ENCODE measurements at places on chromosomes 2 and 18. TPM values are rescaled to one million over a fixed set of nuclear protein-coding genes. Genes with fewer than 3 reads are reported as not detected.

Gene MYL1
- total RNA-seq, result not detected

DNA sequence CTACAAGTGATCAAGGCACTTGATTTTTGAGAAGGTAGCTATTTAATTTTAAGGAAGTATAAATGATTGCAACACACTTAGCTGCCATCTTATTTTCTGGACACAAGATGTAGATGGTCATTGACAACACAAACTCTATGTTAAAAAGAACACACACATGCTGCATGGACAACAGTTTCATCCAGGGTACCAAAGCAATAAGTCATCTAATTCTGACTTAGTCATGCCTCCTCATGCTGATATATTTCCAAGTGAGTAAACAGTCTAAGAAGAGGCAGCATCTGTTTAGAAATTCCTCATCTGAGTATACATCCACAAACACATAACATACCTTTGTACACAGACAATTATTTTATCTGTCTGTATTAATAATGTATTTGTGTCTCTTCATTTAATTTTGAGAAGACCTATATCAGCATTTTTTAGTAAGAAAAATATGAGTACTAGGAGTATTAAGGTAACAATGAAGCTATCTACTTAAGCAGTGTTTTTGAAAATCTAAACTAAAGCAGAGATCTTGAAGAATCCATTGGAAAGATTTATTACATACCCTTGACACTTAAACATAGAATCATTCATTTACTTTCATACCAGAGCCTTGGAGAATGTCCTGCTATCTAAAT is 84.9 kb downstream of the SCN1A start:
- no peak overlapping the region for H3K27ac ChIP-seq
- H3K36me3 ChIP-seq, result no peaks in the 10 kb centered on the region
- no peaks in the 10 kb centered on the region for H3K27me3 ChIP-seq

GRCh38 chr18:65346086-65346485 is 404.7 kb upstream of the CDH7 start:
- no peaks in the 10 kb centered on the region for H3K27me3 ChIP-seq
- H3K36me3 ChIP-seq, result no peaks in the 10 kb centered on the region
- no peak overlapping the region for H3K27ac ChIP-seq

GRCh38 chr2:232653441-232653840 is 20.0 kb downstream of the EFHD1 start:
- peaks cover 27% of the 10 kb centered on the region for H3K27me3 ChIP-seq
- H3K4me3 ChIP-seq, result no peak overlapping the region
- DNase-seq, result no peak
- H3K36me3 ChIP-seq, result no peaks in the 10 kb centered on the region
- H3K27ac ChIP-seq, result no peak overlapping the region
- no peaks in the 10 kb centered on the region for H3K4me1 ChIP-seq

GRCh38 chr18:8252371-8252770 is 356.9 kb upstream of the RAB12 start:
- no peaks in the 10 kb centered on the region for H3K36me3 ChIP-seq
- no peak overlapping the region for H3K4me3 ChIP-seq
- DNase-seq, result no peak
- H3K4me1 ChIP-seq, result no peaks in the 10 kb centered on the region
- H3K27ac ChIP-seq, result no peak overlapping the region
- H3K27me3 ChIP-seq, result no peaks in the 10 kb centered on the region

DNA sequence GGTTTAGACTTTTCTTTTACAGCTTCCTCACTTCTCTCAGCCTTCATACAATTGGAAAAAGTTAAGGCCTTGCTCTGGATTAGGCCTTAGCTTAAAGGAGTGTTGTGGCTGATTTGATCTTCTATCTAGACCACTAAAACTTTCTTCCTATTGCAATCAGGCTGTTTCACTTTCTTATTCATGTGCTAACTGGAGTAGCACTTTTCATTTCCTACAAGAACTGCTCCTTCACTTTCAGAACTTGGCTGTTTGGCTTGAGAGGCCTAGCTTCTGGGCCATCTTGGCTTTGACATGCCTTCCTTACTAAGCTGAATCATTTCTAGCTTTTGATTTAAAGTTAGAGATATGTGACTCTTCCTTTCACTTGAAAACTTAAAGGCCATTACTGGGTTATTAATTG is 114.3 kb downstream of the ARHGEF4 start:
- no peaks in the 10 kb centered on the region for H3K36me3 ChIP-seq
- H3K27me3 ChIP-seq, result no peaks in the 10 kb centered on the region
- DNase-seq, result no peak
- no peak overlapping the region for H3K4me3 ChIP-seq
- H3K27ac ChIP-seq, result no peak overlapping the region

- no peak overlapping the region for H3K27ac ChIP-seq
- no peak overlapping the region for H3K4me3 ChIP-seq
- no peak for DNase-seq
- H3K36me3 ChIP-seq, result no peaks in the 10 kb centered on the region
Observed at GRCh38 chr2:56410140-56410539, 226.3 kb downstream of the CCDC85A start.

DNA sequence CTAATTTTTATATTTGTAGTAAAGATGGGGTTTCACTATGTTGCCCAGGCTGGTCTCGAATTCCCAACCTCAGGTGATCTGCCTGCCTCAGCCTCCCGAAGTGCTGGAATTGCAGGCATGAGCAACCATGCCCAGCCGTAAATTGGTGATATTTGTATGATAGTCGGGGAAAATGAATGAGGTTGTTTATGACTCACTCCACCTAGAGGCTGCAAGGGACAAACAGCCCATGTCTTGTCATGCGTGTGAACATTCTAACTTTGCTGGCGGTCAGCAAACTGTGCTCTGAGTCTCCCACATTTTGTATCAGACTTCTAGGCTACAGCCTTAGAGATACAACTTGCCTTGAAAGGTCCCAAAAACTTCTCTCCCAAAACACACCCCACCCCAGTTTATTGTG is 133.5 kb upstream of the DTNA start:
- H3K36me3 ChIP-seq, result no peaks in the 10 kb centered on the region
- no peak for DNase-seq
- H3K27ac ChIP-seq, result no peak overlapping the region
- H3K4me1 ChIP-seq, result no peaks in the 10 kb centered on the region
- no peak overlapping the region for H3K4me3 ChIP-seq
- H3K27me3 ChIP-seq, result no peaks in the 10 kb centered on the region

DNA sequence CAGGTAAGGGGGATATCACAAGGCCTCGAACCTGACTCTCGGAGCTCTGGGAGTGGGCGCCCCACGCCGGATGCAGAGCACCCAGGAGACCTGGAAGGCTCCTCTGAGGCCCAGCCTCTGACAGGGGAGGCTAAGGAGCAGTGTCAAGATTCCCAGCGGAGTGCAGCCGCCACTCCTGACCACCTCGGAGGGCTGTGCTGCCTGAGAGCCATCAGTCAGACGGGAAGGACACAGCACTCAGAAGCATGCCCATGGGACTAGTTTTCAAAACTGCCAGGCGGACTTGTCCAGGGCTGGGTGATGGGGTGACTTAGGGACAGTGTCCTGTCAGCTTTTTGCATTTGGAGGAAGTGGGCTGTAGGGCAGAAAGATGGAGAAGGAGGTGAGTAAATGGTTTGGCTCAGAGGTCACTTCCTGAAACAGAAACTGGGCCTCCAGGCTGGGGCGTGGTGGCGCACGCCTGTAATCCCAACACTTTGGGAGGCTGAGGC is 34.6 kb upstream of the B3GNT7 start:
- DNase-seq, result no peak
- H3K36me3 ChIP-seq, result peaks cover 10% of the 10 kb centered on the region
- no peak overlapping the region for H3K4me3 ChIP-seq
- H3K4me1 ChIP-seq, result peaks cover 14% of the 10 kb centered on the region
- no peaks in the 10 kb centered on the region for H3K27me3 ChIP-seq

DNA sequence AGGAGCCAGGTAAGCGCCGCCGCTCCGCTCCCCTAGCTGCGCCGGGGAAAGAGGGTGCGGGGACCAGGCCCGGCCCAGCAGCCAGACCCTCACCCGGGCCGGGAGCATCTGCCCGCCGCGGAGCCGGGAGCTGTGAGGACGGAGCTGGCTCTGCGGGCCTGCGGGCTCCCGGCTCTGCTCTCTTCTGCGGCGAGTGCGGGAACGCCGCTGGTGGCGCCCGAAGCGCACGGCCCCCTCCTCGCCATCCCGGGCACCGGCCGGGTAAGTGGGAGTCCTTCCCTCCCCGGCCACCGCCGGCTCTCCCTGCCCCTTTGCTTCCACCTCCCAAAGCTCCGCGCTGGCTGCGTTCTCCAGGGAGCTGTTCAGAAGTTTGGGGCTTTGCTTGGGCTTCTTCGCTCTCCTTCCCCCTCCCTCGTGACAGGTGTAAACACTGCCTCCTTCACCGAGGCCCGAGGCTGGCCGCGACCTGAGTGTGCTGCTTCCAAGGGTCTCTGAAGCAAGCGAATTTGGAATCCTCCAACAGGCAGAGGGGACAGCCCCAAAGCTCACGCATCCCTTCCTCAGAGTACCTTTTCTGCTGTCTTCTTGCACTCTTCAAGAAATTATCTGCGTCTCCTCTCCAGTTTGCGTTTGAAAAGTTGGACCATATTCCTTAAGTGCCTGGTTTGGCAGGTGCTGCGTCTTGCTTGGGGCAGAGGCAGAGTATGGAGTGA is 632 bp downstream of the AFTPH start:
- DNase-seq, result peak; percentile 17
- H3K4me1 ChIP-seq, result peaks cover 19% of the 10 kb centered on the region
- H3K27me3 ChIP-seq, result no peaks in the 10 kb centered on the region
- H3K4me3 ChIP-seq, result peak overlapping the region; percentile 97
- peak overlapping the region; percentile 97 for H3K27ac ChIP-seq

Gene SOWAHC
- total RNA-seq, result 19.1 TPM
